ENCODE measurements at places on chromosomes 16 and 17. TPM values are rescaled to one million over a fixed set of nuclear protein-coding genes. Genes with fewer than 3 reads are reported as not detected.

ACSM5 gene
- not detected for total RNA-seq

SOST gene
- not detected for total RNA-seq

SEZ6L2 gene
- 68.9 TPM for total RNA-seq

GNGT2 gene
- not detected for total RNA-seq

KCNJ18 gene
- total RNA-seq, result not detected

DCTN5 gene
- total RNA-seq, result 152 TPM

NUDT7 gene
- total RNA-seq, result 6.1 TPM

RTN4RL1 gene
- total RNA-seq, result not detected

AANAT gene
- total RNA-seq, result not detected

GPR179 gene
- 0.45 TPM for total RNA-seq

SLC6A2 gene
- not detected for total RNA-seq

- peaks cover 29% of the 10 kb centered on the region for H3K4me1 ChIP-seq
- H3K4me3 ChIP-seq, result no peak overlapping the region
- H3K36me3 ChIP-seq, result peaks cover 41% of the 10 kb centered on the region
Observed at GRCh38 chr17:39155654-39156053, 4.2 kb upstream of the PLXDC1 start.

DNA sequence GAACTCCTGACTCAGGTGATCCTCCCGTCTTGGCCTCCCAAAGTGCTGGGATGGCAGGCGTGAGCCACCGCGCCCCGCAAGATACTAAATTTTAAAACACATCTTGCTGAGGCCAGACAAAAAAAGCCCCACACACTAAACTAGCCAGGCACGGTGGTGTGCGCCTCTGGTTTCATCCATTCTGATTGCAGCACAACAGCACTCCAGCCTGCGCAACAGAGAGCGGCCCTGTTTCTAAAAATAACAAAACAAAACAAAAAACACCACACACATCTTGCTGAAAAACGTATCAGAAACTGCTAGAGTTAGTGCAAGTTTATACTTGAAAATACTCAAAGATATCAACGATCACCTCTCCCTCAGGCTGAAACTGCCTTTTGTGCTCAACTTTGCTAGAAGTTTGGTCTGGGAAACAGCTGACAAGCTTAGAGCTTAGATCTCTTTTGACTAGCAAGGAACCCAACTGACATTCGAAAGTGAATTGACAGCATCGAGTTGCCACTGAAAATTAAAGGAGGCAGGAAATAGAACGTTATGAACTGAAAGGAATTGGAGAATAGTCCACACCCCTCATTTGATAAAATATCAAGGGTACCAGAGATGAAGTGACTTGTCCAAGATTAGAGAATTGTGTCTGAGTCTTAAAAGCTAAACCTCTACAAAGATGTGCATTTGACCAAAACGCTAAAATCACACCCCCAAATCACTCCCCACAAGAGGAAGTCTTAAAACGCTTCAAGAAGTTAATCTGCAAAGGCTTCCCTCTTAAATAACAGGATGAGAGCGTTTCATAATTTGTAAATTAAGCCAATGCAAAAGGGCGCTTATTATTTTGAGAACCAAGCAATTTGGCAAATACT, 908 bp downstream of the COG4 start:
- peaks cover 14% of the 10 kb centered on the region for H3K4me1 ChIP-seq
- no peaks in the 10 kb centered on the region for H3K27me3 ChIP-seq
- peaks cover 61% of the 10 kb centered on the region for H3K36me3 ChIP-seq

DNA sequence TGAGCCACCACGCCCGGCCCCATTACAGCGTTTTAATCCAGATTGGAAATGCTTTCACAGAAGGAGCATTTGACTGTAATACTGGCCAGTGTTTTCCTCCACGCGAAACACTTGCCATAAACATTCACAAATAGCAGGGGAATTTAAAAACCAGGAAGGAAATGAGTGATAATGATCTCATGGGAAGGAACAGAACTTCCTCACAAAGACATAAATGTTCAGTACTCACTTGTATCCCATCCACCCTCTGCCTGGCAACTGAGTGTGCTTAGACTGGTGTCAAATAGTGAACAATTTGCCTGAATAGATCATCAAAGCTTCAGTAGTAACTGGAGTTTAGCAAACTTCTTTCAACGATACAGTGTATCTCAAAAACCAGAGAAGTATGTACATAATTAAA, 54.1 kb downstream of the PSMD12 start:
- no peak overlapping the region for H3K27ac ChIP-seq
- no peak overlapping the region for H3K4me3 ChIP-seq
- no peak for DNase-seq
- H3K27me3 ChIP-seq, result no peaks in the 10 kb centered on the region
- no peaks in the 10 kb centered on the region for H3K4me1 ChIP-seq
- H3K36me3 ChIP-seq, result no peaks in the 10 kb centered on the region

- no peaks in the 10 kb centered on the region for H3K4me1 ChIP-seq
- H3K27me3 ChIP-seq, result no peaks in the 10 kb centered on the region
- H3K4me3 ChIP-seq, result no peak within 1 kb of the TSS
- no peaks in the 10 kb centered on the region for H3K36me3 ChIP-seq
- H3K27ac ChIP-seq, result no peak within 1 kb of the TSS
- DNase-seq, result no peak
Observed at GRCh38 chr16:29678691-29679267, at the start of gene QPRT. Gene QPRT (plus strand): TSS chr16:29679180. CDS start chr16:29679198, 18 bp downstream.

DNA sequence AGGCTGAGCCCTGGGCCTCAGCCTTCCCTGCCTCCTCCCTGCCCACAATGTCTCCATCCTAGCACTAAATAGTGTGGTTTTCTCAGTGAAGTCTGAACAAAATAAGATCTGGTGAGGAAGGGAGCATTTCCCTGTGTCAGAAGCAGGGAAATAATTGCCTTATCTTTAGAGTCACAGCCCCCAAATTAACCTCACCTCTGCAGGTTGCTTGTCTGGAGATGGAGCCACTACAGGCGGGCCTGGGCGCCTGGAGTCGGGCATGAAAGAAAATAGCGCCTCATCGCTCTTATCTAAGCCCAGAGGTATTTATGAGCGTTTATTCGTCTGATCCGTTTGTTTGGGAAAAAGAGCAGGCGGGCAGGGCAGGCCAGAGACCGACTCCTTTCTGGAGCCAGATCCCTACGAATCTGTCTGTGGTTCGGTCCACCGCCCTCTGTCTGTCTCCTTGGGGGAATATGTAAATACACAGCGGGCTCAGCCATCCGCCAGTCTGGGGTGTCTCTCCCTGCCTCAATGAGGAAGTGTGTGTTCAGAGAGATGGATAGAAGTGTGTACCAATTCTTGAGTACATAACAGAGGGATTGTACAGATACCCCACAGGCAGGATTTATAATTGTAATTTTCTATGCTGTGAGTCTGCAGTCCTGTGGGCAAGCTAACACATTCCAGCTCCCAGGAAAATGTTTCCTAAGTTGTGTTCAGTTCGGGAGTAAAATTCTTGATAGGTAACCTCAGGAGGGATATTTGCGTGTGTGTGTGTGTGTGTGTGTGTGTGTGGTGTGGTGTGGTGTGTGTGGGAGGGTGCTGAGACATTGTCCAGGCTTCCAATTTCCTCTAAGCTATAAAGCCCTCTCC, 4.3 kb downstream of the HOXB6 start:
- H3K27me3 ChIP-seq, result peaks cover 8% of the 10 kb centered on the region
- peaks cover 96% of the 10 kb centered on the region for H3K36me3 ChIP-seq
- peaks cover 46% of the 10 kb centered on the region for H3K4me1 ChIP-seq
- peak overlapping the region; percentile 95 for H3K27ac ChIP-seq

- no peaks in the 10 kb centered on the region for H3K27me3 ChIP-seq
- H3K27ac ChIP-seq, result no peak overlapping the region
- DNase-seq, result no peak
Observed at GRCh38 chr17:48375356-48375755, 54.7 kb downstream of the SKAP1 start.

GRCh38 chr16:56909527-56909979, 22.4 kb upstream of the HERPUD1 start:
- no peak for DNase-seq
- peaks cover 16% of the 10 kb centered on the region for H3K4me1 ChIP-seq
- H3K4me3 ChIP-seq, result no peak overlapping the region
- H3K27me3 ChIP-seq, result peaks cover 83% of the 10 kb centered on the region
- H3K27ac ChIP-seq, result no peak overlapping the region

GRCh38 chr16:74622005-74622404, 15.1 kb upstream of the GLG1 start:
- peaks cover 9% of the 10 kb centered on the region for H3K4me1 ChIP-seq
- no peak overlapping the region for H3K27ac ChIP-seq

GRCh38 chr16:15907863-15908478, 19.6 kb upstream of the CEP20 start:
- H3K4me3 ChIP-seq, result no peak overlapping the region
- H3K36me3 ChIP-seq, result no peaks in the 10 kb centered on the region
- H3K4me1 ChIP-seq, result no peaks in the 10 kb centered on the region
- H3K27ac ChIP-seq, result no peak overlapping the region
- H3K27me3 ChIP-seq, result no peaks in the 10 kb centered on the region

GRCh38 chr17:39151150-39151942, at the start of gene PLXDC1:
Gene PLXDC1 (minus strand): TSS chr17:39151637. CDS start chr17:39151437, 200 bp downstream.
- H3K4me3 ChIP-seq, result peak within 1 kb of the TSS; percentile 95
- peak; percentile 61 for DNase-seq
- peak within 1 kb of the TSS; percentile 99 for H3K27ac ChIP-seq
- peaks cover 46% of the 10 kb centered on the region for H3K36me3 ChIP-seq

- H3K27me3 ChIP-seq, result no peaks in the 10 kb centered on the region
- no peak overlapping the region for H3K27ac ChIP-seq
- no peaks in the 10 kb centered on the region for H3K36me3 ChIP-seq
Observed at GRCh38 chr16:19607616-19608280, 52.2 kb downstream of the VPS35L start.

- peaks cover 82% of the 10 kb centered on the region for H3K27me3 ChIP-seq
- H3K4me1 ChIP-seq, result no peaks in the 10 kb centered on the region
- no peak overlapping the region for H3K27ac ChIP-seq
Observed at GRCh38 chr17:28466001-28466400, 7.4 kb upstream of the SLC13A2 start.

GRCh38 chr16:56632848-56633365, 448 bp downstream of the MT1M start:
- H3K4me1 ChIP-seq, result peaks cover 16% of the 10 kb centered on the region
- H3K36me3 ChIP-seq, result peaks cover 9% of the 10 kb centered on the region
- no peak for DNase-seq
- H3K27me3 ChIP-seq, result peaks cover 86% of the 10 kb centered on the region

DNA sequence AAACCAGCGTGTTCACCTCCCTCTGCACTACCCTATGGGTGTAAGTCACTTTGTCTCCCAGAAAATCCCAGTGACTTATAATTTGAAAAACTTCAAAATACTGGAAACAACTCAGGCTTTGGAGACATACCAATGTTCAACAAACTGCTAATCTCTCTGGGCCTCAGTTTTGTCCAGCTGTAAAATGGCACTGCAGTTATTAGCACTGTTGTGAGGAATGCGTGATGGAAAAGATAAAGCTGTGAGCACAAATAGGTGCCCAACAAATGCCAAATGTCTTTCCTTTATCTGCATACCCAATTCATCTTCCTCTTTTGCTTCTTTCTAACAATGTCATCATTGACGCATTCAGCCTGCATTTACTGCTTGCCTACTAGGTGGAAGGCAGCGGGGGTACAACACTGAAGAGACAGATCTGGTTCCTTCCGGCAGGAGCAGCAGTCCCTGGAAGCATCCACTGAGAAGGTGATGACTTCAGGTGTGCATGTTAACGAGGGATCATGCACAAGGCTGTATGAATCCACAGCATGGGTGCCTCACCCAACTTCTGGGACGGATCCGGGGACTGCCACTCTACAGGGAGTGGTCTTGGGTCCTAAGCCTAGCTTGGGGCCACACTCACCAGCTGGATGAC, 63.4 kb downstream of the CYTH1 start:
- peaks cover 50% of the 10 kb centered on the region for H3K4me1 ChIP-seq
- no peak for DNase-seq
- peaks cover 19% of the 10 kb centered on the region for H3K36me3 ChIP-seq
- no peaks in the 10 kb centered on the region for H3K27me3 ChIP-seq

- H3K4me1 ChIP-seq, result peaks cover 8% of the 10 kb centered on the region
- peaks cover 39% of the 10 kb centered on the region for H3K36me3 ChIP-seq
- no peak overlapping the region for H3K27ac ChIP-seq
- peak; percentile 74 for DNase-seq
- H3K27me3 ChIP-seq, result no peaks in the 10 kb centered on the region
Observed at GRCh38 chr17:40035162-40035559, 19.0 kb downstream of the MED24 start.

DNA sequence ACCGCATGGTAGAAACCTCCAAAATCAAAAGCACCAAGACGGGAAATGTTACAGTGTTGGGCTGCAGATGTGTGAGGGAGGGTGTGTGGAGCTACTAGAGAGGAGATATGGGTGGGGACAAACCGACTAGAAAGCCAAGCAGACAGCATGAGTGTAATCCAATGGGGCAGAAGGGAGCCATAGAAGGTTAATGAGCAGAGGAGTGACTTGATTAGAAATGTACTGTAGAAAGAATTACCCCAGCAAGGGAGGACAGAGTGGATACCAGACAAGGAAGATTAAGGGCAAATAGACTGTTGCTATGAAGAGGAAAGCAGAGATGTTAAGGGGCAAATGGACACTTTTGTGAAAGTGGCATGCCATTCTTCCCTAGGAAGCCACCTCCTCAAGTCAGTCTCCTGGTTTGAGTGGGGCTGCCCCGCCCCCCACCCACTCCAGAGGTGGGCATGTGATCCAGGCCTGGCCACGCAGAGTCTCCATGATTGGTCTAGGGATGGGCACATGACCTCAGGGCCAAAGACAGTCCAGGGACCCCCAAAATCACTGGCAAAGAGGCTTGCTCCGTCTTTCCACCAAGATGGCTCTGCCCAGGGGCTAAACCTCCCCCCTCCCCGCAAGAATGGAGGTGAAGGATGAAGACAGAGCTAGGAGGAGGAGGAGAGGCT, 4.3 kb downstream of the COTL1 start:
- H3K4me3 ChIP-seq, result peak overlapping the region; percentile 98
- no peak for DNase-seq
- peaks cover 63% of the 10 kb centered on the region for H3K36me3 ChIP-seq
- peaks cover 47% of the 10 kb centered on the region for H3K4me1 ChIP-seq
- peak overlapping the region; percentile 11 for H3K27ac ChIP-seq

DNA sequence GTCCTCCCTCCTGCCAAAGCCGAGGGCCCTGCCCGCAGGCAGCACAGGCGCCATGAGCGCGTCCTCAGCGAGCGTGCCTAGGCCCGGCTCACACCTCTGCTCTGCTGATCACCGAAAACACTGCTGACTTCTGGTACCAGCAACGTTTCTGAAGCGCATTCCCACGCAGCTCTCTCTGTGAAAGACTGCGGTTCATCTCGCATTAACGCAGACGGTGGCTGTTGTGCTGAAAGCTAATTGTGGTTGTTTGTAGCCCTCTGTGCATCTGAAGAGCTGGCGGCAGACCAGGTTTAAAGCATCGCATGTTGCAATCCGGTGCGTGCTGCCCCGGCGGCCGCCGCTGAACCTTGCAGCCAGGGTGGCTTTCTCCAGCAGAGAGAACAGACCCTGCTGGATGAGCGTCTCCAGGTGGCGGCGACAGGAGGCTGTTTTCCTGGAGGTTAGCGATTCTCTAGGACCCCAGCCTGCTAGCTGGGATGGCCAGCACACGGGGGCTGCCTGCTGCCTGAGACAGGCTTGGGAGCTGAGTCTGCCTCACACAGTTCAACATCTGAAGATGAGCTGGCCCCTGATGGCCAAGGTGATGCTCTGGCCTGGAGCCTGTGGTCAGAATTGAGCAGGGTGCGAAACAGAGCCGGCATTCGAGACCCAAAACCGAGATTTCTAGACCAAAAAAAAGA, 49.8 kb upstream of the CHMP6 start:
- no peaks in the 10 kb centered on the region for H3K27me3 ChIP-seq
- H3K4me3 ChIP-seq, result no peak overlapping the region
- H3K4me1 ChIP-seq, result no peaks in the 10 kb centered on the region
- no peak for DNase-seq
- H3K36me3 ChIP-seq, result peaks cover 4% of the 10 kb centered on the region
- no peak overlapping the region for H3K27ac ChIP-seq

- H3K4me1 ChIP-seq, result no peaks in the 10 kb centered on the region
- peaks cover 4% of the 10 kb centered on the region for H3K36me3 ChIP-seq
- H3K27me3 ChIP-seq, result no peaks in the 10 kb centered on the region
- DNase-seq, result no peak
- H3K27ac ChIP-seq, result no peak overlapping the region
Observed at GRCh38 chr17:83062818-83063671, 16.4 kb upstream of the METRNL start.

All from Calu3 (cell line).